ENCODE measurements at places on chromosomes 6 and 20.

DNA sequence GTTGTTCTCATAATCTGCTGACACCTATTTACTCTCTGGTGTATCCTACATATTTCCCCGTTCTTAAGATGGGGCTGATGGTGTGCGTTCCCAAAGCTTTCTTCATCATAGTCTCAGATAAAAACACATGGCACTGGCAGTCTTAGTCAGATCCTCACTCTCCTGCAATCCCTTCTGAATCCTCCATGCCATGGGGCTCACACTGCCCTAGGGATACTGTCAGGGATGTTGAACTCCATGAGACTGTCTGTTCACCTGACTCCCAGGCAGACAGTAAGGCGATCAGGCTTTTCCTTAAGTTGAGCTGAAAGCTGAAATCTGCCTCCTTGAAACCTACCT is 76.0 kb downstream of the SLX4IP start:
- DNase-seq = no peak

- DNase-seq = no peak
These were observed 236.9 kb downstream of the ATXN1 start for GRCh38 chr6:16524380-16524707.

- no peak for DNase-seq
These were observed 5.5 kb upstream of the HLA-E start for GRCh38 chr6:30483677-30484279.

GRCh38 chr6:34350137-34350933 is 42.1 kb downstream of the NUDT3 start:
- DNase-seq = no peak

DNA sequence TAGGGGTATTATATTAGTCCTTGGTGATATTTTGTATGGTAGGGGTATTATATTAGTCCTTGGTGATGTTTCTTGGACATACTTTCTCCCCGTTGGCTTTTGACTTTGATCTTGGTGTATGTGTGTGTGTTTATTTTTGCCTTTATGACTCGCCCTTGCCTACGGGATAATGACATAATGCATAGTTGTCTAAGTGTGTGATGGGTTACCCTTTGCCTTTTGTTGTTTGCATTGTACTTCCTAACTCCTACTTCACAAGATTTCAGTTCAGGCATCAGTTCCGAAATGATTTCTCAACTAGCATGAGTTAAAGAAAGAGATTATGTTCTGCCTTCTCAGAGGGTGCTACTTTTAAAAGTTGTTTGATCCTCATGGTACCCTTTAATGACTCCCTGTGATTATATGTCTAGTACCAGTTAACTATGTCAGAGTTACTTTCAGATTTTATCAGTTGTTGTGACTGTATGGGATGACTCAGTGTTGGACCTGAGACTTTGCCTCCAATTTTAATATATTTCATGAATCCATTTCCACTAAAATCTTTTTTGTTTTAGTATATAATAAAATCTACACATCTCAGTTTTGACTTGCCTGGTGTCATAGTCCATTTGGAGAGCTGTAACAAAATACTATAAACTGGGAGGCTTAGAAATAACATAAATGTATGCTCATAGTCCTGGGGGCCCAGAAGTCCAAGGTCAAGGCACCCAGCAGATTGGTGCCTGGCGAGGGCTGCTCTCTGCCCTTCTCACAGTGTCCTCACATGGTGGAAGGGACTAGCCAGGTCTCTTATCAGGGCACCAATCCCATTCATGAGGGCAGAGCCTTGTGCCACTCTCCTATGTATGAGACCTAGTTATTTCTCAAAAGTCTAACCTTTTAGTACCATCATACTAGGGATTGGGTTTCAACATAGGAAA is 34.1 kb downstream of the CDYL start:
- DNase-seq = no peak

GRCh38 chr6:3752531-3753227 is 1.2 kb upstream of the PXDC1 start:
- DNase-seq = no peak

DNA sequence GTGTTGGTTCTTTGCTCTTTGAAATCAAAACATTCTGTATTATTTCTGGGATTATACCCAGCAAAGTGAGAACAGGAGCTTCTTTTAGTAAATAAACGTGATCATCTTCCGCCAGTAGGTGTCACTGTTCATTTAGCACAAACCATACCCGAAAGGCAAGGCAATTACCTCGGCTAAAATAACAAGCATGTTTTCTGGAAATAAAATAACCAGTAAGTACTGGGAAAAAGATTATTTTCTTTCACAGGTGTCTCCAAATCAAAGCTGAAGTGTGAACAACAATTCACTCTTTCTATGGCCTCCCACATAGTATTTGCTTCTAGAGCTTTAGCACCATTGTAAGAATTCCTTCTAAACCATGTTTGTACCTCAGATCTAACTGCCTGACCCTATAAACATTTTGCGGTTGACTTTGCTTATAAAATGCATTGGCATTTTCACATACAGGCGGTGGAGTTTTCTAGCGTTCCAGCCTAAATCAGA is 144.6 kb upstream of the AGPAT4 start:
- DNase-seq = no peak

DNA sequence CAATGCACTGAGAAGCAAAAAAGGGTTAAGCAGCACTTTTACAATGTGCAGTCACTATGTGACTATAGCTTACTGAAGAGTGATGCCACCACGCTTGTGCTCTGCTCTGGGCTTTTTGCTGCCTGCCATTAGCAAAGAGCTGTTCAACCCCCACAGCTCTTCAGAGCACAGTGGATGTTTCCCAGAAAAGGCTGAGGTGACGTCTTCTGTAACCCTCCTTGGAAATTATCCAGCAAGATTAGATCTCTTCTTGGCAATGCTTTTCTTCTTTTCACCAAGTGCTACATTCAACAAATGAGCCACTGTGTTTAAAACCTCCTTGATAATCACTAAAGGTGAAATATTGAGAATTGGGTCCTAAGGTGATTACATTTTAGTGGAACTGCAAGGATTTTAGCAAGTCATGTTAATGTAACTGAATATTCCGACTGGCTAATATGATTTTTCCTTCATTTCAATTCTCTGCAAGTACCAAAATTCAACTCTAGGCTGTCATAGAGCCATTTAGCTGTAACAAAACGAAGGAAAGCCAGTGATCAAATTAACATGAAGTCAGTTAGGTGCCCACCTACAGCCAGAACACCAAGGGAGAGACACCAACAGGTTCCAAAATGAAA is 34.9 kb downstream of the ELOVL5 start:
- DNase-seq = no peak

DNA sequence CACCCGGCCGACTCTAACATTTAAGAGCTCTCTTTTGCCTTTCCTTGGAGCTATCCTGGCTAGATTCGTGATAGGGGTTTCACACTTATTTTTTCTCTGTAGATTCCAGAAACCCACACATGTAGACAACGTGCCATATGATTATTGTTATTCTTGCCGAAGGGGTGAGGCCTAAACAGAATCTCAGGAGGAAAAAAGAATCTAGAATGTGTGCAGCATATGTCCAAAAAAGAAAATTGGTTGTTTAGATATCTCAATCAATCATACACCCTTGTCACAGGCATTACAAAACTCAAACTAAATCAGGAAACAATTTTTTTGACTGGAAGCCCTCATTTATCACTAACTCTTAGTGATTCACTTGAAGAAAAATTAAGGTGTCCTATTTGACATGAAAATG is 66.9 kb upstream of the TGM3 start:
- no peak for DNase-seq

DNA sequence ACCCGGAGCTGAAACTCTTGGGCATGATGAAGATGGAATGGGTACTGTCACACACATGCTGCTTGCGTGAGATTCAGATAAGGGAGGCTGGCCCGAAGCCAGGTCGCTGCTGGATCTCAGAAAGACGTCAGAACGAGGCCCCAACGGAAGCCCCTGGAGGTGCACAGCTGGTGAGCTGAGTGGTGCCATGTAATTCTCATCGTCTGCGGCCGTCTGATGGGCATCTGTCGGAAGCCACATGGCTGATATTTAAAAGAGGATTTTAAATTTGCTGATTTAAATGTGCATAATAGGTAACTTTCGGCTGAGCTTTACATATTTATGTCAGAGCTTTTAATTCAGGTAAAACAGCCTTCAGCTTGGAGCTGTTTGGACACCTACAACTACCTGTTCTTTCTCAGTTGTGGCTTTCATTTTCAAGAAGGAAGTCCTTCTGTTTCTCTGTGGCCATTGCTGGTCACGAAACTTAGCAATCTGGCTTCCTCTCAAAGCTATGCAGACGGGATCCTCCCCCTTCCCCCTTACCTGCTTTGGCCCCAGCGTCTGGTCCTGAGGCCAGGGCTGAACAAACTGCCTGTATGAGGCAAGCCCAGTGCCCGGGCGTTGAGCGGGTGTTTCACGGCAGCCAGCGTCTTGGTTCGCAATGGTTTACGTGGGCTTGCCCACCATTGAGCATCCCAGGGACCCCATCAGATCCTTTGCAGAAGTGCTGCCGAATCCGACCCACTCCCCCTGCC is 9.2 kb downstream of the SLCO4A1 start:
- no peak for DNase-seq

DNA sequence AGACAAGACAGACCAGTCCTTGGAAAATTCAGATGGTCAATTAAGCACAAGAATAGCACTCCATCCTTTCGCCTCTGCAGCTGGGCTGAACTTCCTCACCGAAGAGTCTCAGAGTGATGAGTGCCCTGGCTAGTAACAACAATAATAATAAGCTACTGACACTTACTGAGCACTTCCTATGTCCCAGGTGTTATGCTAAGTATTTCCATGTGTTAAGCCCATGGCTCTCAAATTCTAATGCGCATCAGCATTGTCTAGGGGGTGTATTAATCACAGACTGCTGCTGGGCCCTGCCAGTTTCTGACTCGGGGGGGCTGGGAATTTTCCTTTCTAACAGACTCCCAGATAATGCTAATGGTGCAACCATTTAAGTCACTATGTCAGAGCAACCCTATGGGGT is 118.2 kb upstream of the LRFN2 start:
- DNase-seq = no peak

GRCh38 chr20:21562656-21563055 is 48.8 kb upstream of the NKX2-2 start:
- no peak for DNase-seq

GRCh38 chr20:19692685-19693119 is 65.4 kb upstream of the RIN2 start:
- DNase-seq = no peak
